ENCODE measurements at places on chromosomes 7 and 10.
A peak's percentile ranks its signal among the peaks of the same experiment; 100 is the strongest.

GRCh38 chr7:79319369-79319768, 134.1 kb downstream of the MAGI2 start:
- no peak for DNase-seq

DNA sequence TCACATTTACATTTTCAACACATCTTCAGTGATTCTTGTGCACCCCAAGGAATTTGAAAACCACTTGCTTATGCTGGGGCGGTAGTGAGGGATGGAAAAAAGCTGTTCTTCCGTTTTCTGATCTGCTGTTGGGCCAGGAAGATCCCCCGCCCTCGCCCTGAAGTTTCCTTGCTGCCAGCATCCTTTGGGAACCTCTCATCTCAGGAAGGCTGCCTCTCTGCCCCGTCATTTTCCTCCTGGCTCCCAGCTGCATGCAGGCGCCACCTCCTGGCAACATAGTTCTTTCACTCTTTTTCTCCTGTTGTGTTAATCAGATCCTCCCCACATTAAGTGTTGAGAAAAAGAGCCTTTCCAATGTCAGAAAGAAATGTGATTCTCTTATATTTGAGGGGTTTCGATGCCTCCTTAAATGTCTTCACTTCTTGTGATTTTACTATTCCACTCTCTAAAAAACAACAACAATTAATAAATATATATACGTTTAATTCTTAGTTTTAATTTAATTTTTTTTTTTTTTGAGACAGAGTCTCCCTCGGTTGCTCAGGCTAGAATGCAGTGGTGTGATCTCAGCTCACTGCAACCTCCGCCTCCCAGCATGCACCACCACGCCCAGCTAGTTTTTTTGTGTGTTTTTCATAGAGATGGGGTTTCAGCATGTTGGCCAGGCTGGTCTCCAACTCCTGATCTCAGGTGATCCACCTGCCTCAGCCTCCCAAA, 122.9 kb downstream of the RALA start:
- peak; percentile 87 for DNase-seq

GRCh38 chr10:116352125-116352524, 27.9 kb downstream of the CCDC172 start:
- DNase-seq = no peak

GRCh38 chr10:29202386-29202940, 86.4 kb upstream of the LYZL1 start:
- no peak for DNase-seq

- DNase-seq = no peak
These were observed 233.9 kb upstream of the FOXP2 start for GRCh38 chr7:114180556-114181266.

GRCh38 chr10:27373566-27374160, 130.4 kb upstream of the RAB18 start:
- no peak for DNase-seq

GRCh38 chr7:151672716-151673115, 153.0 kb upstream of the RHEB start:
- DNase-seq = no peak

- DNase-seq = no peak
These were observed 3.4 kb upstream of the MLLT10 start for GRCh38 chr10:21530641-21531040.

- no peak for DNase-seq
These were observed 385.3 kb downstream of the ETV1 start for GRCh38 chr7:13604178-13604577.

DNA sequence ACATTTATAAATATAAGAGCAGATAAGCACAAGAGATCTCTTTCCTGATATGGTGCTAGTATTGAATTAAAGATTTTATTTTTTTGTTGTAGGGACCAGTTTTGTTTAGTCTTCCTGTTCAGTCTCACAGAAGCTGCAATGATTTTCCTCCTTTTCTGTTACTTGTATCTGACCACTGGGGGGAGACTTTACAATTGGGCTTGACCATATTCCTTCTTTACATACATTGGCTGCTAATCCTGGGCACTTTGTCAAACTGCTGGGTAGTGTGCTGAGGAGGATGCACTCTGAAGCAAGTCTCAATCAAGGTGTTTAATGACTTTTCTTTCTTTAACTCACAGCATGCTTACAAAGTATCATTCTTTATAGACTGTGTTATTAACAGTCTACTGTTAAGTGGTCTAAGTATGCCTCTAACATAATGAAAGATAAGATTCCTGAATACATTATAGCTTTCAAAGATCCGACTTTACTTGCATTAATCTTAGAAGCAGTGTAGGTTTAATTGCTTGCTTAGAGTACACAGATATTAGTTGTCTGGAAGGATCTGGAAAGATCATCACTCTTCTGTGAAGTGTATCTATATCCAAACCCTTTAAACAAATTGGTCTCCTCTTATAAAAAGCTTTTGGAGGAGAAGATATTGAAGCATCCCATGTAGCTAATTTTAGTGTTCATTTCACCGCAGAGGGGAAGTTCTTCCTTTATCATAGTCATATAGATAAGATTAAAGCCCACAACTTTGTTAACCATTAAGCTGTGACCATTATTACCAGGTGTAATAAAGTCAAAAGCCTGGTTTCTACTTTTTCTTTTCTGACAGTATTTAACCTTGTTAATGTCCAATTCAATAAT, 3.1 kb downstream of the PALS2 start:
- DNase-seq = peak; percentile 90

DNA sequence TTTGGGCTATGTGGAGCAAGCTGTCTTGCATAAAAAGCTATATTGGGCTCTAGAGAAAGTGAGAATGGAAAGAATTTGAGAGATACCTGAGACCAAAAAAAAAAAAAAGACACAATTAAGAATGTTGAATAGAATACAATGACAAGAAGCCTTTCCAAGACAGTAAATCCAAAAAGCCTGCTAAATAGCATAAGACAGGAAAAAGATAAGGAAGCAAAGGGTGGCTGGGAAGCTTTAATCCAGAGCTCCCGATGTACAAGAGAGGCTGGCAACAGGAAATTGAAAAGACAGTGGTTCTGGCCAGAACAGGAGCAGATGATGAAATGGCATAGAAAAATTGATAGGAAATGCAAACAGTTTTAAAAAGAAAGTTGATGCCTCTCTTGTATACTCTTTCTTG, 174.9 kb downstream of the CACNA2D1 start:
- peak; percentile 26 for DNase-seq

GRCh38 chr7:88276605-88277153, 30.0 kb downstream of the STEAP4 start:
- no peak for DNase-seq

DNA sequence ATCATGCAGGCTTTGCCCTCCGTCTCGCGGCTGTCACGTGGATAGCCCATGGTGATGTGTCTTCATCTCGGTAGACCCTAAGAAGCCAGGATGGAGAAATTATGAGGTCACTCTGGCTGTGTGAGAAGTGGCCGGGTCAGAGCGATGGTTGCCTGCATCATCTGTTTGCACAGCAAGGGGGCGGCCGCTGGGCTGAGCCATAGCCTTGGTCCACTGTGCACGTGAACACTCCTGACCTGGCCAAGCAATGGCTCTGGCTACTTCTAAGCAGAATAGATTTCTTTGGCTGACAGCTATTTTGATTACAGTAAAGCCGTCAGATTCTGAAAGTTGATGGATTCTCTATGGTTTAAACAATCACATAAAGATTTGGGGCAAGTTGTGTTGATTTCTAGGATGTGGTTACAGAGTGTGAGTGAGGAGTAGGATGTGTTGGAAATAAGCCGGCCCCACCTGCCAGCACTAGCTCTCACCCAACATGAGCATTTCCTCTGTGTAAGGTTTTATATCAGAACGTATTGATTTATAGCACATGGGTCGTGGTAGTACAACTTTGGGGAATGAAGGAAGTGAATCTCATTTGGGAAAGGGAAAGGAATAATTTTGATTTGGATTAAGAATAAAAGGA, 214.4 kb upstream of the GPR26 start:
- DNase-seq = no peak

DNA sequence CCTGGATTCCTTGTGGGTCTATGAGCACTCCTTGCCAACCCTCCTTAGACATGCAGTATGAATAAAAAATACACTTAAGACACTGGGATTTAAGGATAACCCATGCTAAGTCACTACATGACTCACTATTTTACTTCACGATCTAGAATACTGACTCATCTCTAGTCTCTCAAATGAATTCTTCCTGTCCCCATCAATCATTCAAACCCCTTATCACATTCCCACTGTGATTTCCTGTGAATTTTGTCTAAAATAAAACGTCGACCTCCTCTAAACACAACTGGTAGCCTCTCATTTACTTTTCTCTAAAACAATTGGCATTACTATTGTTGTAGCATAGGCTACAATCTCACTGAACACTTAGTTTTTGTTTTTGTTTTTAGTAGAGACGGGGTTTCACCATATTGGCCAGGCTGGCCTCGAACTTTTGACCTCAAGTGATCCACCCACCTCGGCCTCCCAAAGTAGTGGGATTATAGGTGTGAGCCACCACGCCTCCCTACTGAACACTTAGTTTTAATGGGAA, 3.9 kb upstream of the IQUB start:
- DNase-seq = peak; percentile 68

DNA sequence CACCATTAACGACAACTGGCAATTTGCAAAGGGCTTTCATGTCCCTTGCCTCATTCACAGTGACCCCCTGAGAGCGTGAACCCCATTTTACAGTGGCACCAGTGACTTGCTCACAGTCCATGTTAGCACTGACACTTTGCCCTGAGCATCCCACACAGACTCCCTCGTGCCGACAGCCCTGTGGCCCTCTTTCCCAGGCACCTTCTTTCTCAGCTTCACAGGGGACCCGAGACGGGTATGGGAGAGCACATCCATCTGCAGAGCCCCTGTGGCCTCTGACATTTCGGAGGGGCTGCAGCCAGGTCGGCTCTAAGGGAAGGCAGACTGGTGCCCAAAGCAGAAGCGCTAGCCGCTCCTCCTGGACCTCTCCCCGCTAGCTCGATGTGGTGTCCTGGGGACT, 10.8 kb downstream of the LOXL4 start:
- DNase-seq = no peak

GRCh38 chr10:6153845-6154244, 48.9 kb upstream of the PFKFB3 start:
- DNase-seq = no peak

DNA sequence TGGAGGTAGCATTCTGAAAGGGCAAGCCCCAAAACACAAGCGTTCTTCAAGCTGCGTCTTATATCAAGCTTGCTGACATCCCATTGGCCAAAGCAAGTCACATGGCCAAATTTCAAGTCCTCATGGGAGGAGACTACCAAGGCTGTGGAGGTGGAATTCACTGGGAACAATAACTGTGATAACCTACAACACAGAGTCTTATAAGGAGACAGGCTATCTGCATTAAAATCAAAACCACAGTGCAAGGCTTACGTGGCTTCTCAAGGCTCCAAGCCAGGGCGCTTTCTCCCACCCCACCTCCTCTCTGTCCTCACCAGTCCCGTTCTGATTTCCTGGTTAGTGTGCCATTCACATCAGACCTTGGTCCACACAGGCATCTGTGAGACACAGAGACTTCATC, 39.4 kb downstream of the ADRB1 start:
- DNase-seq = no peak

GRCh38 chr7:129719980-129720732, 108.6 kb downstream of the NRF1 start:
- DNase-seq = peak; percentile 37

DNA sequence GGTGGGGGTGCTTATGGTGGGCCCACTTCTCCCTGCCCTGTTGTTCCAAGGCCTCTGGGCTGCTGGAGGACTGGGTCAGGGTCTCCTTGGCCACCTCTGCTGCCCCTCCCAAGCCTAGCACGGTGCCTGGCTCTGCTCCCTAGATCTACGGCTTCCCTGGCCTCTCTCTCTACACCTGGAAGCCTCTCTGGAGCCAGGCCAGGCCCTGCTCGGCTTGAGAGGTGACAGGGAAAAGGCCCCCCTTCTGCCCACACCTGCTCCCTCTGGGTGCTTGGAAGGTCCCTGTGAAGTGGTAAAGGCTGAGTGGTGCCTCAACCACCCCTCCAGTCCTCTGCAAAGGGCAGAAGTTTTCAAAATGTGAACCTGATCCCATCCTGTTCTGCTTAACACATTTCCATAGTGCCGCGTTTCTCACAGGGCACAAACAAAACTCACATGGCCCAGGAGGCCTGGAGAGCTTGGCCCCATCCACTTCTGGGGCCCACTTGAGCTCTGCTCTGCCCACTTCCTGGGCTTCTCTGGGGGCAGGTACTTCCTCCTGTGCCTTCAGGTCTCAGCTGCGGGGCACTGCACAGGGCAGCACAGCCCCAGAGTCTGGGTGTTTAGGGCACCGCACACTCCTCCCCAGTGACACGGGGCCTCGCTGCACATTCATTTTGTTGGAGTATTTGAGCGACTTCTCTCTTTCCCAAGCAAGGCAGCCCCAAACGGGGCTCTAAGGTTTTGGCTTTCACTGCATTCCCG, 169.9 kb downstream of the PIP4K2A start:
- no peak for DNase-seq

DNA sequence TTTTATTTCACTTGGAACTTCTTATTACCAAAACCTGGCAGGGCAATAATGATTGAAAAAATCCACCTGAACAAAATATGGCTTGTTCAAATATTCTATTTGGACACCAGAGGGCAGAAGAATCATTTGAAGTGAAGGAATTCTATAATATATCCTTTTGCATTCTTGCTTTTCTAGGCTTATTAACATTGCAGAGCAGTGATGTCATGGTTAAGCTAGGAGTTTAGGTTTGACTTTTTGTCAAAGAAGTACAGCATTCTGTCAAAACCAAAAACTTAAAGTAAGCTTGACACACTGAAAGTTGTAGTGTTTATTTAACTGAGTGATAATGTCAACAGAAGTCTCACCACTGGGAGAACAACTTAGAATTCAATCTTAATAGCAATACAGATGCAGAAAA, 156.0 kb downstream of the SEMA3D start:
- DNase-seq = peak; percentile 80

GRCh38 chr10:69242040-69242851, 22.1 kb downstream of the HKDC1 start:
- DNase-seq = no peak

DNA sequence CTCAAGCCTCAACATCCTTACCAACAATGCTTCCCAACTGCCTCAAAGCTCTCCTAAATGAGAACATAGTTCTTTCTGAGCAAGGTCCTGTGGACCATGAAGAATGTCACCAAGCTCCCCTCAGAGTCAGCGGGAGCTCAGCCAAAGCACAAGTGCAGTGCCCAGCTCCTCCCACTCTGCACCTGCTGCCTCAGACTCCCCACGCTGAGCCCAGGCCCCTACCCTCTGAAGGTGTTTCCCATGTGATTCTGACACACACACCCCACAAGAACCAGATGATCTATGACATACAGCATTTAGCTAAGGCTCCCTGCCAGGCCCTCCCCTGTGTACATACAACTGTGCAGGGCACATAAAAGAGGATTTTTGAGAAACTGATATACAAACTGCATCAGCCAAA, 19.2 kb downstream of the ERCC6 start:
- DNase-seq = no peak

- DNase-seq = no peak
These were observed 128.8 kb downstream of the PPP1R3A start for GRCh38 chr7:113790025-113790424.

- DNase-seq = no peak
These were observed 3.6 kb downstream of the ADCK2 start for GRCh38 chr7:140676306-140676705.

GRCh38 chr7:114298011-114298410, 116.6 kb upstream of the FOXP2 start:
- peak; percentile 2 for DNase-seq

Measured in choroid plexus epithelial cell (primary cell).